ENCODE measurements at places on chromosomes 1 and 21.

DNA sequence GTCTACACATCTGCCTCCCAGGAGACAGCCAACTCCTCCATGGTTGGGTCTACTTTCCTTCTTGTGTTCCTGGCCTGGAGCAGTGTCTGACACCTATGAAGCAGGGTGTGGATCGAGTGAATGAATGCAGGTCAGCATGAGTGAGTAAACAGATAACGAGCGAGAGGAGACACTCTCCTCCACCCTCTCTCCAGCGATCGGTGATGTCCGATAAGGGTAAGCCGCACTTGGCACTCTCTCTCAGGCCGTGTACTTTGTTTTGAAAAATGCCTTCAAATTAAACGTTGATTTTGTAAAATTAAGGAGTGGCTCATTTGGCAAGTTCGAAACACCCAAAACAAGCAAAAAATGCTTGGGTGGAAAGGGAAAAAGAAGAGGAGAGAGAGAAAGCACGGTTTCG is 43.8 kb upstream of the DMRTB1 start:
- DNase-seq: no peak

GRCh38 chr1:53144201-53144600 is 1.8 kb upstream of the SLC1A7 start:
- DNase-seq: no peak

DNA sequence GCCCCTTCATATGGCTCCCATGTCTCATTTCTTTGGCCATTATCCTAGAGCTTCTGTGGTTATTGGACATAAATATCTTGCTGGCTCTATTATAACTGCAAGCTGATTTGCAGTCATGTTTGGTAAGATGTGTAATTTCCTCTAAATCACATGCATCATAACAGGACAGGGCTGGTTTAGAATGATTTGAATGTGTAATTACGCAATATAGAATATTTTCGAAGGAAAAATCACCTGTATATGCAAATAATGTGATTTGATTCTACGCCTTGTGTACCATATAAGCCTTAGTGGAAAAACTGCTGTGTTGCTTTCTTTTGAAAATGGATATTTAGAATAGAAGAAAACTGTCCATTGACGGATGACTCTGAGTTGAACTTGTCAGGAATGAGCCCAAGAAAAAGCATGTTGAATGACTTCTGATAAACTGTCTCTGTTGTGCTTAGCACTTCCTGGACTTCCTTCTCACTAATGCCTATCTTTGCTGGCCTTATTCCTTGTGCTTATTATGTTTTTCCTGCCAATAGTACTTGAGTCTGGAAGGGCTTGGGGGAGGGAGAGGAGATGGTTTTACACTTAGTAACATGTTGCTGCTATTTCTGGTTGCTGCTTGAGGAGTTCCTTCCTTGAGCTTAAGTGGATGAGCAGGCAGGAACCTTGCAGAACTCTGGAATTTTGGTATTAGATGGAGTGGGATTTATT is 6.5 kb downstream of the CACHD1 start:
- no peak for DNase-seq

- no peak for DNase-seq
Observed at GRCh38 chr1:22332424-22332717, 119.3 kb upstream of the ZBTB40 start.

GRCh38 chr1:47853059-47853458 is 144.1 kb downstream of the TRABD2B start:
- DNase-seq: no peak

- no peak for DNase-seq
Observed at GRCh38 chr1:15329104-15329820, 80.4 kb upstream of the EFHD2 start.

- no peak for DNase-seq
Observed at GRCh38 chr21:45269861-45270260, 17.8 kb downstream of the POFUT2 start.

GRCh38 chr1:8352886-8353785 is 35.2 kb downstream of the SLC45A1 start:
- DNase-seq: no peak

- DNase-seq: no peak
Observed at GRCh38 chr1:162561616-162562469, at the start of gene UAP1. TSS of gene UAP1 (plus strand) at chr1:162561722. CDS start at chr1:162566069, 4,347 bp downstream.

DNA sequence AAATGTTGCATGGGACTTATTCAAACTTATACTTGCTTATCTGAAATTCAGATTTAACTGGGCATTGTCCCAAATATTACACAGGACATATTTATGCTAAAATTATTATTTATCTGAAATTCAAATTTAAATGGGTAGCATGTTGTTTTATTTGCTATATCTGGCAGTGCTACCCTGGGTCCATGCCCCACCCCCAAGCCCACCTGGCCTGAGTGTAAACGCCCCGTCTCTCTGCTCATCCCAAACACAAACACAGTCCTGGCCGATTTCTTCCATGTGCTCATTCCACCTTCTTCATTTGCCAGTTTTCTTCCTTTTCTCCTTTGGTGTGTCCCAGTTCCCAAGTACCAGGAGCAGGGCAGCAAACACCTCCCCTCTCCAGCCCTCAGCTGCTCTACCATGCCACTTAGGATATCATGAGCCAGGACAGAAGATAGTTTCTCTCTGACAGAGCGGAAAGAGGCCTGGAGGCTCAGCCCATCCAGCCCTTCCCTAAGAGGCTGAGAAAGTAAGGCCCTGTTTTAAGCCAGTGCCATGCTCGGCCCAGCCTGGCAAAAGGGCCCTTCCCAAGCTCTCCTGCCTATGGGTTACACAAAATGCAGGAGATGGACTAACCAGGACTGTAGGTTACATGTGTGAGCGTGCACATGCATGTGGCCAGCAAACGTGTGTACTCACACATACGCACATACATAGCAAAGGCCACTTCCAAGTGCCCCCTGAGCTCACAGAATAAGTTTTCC is 69.5 kb downstream of the UBE2T start:
- DNase-seq: no peak

DNA sequence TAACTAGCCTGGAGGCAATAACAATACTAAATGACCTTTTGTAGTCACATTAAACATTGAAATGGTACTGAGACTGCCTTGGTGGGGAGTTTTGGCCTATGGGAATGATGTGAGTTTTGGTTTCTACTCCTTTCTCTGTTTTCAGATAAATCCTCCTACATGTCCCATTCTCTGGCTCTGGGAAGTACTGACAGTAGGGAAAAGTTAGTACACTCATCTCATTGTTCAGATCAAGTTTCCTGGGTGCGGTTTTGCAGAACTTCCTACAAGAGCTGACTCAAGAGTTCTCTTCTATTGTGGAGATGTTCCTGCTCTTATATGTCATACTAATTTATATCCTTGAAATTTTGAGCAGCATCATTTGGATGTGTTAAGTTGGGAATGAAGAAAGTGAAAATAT is 74.2 kb upstream of the MACF1 start:
- DNase-seq: no peak

- no peak for DNase-seq
Observed at GRCh38 chr1:201711811-201712210, 117.1 kb upstream of the IPO9 start.

DNA sequence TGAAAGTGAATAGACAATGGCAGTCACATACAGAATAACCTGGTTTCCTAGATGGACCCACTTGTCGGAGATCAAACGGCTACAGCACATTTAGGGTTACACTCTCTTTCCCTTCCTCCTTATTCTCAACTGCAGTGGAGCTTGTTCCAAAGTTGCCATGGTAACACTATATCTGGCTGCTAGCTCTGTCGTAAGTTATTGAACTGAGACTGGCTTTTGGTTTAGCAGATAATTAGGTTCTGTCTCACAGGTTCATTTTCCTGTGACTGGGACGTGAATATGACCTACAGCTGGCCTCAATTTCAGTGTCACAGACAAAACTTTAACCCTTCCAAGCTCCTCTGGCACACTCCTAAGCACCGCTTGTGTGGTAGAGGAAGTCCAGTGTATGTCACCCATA is 875.8 kb downstream of the USP25 start:
- no peak for DNase-seq

DNA sequence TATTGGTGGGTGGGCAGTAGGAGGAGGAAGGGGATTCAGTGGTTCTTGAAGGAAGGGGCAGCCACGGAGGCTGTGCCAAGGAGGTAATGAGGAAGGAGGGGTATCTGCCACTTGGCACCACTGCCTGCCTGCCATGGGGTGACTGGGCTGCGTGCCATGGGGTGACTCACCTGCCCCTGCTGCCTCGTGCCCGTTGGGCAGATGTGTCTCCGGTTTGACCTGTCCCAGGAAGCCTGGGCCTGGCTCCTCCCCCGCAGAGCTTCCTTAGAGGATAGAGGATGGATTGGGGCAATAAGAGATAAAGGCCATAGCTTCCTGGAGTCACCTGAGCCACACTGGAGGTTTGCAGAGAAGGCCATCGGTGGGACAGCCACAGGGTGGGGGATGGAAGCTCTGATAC is 1.7 kb downstream of the PADI3 start:
- DNase-seq: no peak

DNA sequence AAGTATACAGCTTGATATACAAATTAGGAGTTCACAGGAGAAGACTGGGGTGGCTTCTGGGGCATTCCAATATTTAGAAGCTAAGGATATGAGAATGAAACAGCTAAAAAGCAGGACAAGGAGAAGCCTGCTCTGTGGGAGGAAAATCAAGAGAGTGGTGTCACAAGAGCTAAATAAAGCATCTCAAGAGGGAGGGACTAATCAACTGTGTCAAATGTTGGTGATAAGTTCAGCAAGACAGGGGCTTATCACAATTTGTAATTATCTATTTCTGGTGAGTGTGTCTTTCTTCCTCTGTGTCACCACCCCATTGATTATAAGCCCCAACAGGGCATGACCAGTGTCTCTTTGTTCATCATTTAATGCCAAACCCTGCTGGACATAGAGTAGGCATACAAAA is 295.8 kb upstream of the DUSP10 start:
- no peak for DNase-seq

DNA sequence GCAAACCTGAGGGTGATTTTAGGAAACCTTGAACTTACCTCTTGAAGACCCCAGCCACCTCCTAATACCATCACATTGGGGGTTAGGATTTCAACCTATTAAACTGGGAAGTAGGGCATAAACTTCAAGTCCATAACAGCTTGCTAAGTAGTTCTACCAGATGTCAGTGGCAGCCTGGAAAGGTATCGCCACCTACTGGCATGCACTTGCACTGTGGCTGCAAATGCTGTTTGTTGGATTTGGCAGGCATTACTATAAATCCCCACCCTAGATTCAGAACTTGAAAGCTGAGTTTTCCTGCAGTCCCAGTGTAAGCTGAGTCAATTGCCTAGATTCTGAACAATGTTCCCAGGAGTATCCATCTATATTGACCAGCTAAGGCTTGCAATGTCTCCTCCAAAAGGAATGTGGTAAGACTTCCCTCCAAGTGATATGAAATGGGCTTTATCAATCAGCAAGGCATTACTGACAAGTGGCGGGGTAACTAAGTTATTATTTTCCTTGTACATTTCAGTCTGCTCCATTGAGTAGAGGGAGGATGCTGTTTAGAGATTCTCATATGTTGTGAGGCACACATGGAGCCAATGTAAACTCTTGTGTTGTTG is 474.5 kb downstream of the PTPRC start:
- DNase-seq: peak; percentile 65

GRCh38 chr21:39196838-39197237 is 13.6 kb upstream of the PSMG1 start:
- DNase-seq: no peak

GRCh38 chr1:228381356-228381755 is 25.3 kb downstream of the TRIM11 start:
- DNase-seq: no peak

DNA sequence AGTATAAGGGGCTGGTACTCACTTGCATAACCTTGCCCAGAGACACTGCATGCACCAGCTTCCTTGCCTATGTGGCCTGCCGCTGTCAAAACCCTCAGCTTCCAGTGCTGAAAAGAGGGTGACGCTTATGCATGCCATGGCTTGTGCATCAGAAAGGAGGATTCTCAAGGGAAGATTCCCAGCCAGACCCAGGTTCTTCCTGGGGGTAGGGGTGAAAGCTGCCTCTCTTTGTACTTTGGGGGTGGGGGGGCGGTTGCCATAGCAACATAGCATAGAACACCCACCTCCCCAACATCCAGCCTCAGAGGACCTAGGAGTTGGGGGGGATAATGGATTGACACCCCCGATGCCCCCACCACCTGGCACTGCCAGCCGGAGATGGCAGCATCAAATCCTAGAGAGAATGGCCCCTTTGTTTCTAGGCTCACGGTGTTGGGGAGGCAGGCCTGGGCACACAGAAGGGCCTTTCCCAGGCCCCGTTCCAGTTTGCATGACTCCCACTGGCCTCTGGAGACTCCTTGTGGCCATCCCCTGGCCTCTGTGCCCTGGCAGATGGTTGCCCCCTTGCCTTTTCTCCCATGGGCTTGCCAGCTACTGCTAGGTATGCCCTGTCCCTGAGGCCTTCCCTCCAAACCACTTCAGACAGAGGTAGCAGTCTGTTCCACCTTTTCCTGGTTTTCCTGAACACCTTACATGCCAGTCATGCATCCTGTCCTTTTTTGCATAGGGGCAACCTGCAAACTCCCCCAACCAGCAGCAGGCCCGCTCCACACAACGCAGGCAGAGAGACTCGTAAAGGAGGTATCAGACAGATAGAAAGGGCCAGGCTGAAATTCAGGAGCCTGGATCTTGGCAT is 44.6 kb downstream of the RHBG start:
- no peak for DNase-seq

DNA sequence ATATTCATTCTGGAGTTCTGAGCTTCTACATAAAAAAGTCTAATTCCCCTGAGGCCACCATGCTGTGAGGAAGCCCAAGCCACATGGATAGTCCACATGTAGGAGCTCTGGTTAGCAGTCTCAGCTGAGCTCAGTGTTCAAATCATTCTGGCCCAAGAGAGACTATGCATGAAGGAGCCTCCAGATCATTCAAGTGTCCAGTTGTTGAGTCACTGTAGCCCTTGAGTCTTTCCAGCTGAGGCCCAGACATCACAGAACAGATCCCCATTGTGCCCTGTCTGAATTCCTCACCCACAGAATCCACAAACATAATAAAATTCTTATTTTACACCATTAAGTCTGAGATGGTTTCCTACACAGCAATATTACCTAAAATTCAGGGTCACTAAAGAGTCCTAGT is 107.0 kb upstream of the NGF start:
- no peak for DNase-seq

GRCh38 chr1:18541046-18541795 is 60.5 kb downstream of the KLHDC7A start:
- DNase-seq: no peak

DNA sequence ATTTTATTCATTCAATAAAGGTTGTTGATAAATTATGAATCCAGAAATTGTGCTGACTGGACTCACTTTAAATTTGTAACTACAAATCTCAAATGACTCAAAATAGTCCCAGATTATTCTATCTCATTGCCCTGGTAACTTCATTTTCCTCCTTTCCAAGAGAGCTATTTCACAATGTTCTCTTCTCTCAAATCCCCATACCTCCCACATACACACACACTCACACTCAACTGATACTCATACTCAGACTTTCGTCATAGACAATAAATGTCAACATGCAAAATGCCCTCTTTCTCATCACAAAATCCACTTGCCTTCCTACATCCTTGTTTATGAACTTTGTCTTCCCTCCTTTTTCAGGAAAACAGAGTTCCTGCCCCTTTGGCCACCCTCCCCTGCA is 33.3 kb downstream of the EXTL2 start:
- DNase-seq: no peak

GRCh38 chr1:159211331-159212136 is 6.9 kb downstream of the ACKR1 start:
- peak; percentile 39 for DNase-seq

- DNase-seq: no peak
Observed at GRCh38 chr1:185996211-185996610, 262.0 kb downstream of the HMCN1 start.

- no peak for DNase-seq
Observed at GRCh38 chr1:210233495-210234328, 1.1 kb downstream of the SERTAD4 start.

Measured in CD4-positive, alpha-beta T cell treated with Interleukin-15 for 4 hours (primary cell).